ENCODE measurements at places on chromosomes 13 and 19.

DNA sequence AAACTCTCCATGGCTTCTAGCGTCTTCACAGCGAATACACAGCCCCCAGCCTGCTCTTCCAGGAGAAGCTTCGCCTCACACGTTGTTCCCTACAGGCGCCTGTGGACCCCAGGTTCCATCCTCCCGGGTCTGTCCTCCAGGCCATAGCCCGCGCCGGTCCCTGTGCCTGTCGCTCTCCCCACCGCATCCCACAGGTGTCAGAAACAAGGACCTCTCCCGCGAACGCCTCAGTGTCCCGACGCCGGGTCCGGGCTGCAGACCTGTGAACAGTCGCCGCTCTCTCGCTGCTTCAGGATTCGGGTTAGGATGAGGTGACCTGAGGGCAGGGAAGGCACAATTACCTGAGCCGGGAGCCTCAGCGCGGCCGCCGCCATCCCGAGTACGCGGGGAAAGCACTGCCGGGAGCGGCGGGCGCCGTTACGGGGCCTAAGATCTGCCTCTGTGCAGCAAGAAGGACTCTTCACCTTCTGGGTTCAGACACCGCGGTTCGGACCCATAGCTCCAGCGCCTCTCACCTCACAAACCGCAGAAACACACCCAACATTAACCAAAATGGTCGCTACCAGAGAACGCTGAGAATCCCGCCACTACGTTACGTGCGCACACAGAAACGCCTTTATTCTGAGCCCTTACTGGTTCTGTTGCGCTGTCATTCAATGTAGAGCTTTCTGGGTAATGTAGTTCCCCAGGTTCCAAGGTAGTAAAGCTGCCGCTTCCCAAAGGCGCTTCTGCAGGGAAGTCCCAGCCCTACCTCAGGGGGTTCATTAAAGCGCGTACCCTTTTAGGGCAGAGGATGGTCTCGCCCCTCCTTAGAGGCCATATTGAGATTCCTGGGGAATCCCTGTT, at the start of gene ZNF418:
TSS of gene ZNF418 (minus strand) at position 583 of the 846 bp plus-strand sequence. CDS start 1,580 bp downstream, outside the sequence.
- peak; percentile 14 for DNase-seq

DNA sequence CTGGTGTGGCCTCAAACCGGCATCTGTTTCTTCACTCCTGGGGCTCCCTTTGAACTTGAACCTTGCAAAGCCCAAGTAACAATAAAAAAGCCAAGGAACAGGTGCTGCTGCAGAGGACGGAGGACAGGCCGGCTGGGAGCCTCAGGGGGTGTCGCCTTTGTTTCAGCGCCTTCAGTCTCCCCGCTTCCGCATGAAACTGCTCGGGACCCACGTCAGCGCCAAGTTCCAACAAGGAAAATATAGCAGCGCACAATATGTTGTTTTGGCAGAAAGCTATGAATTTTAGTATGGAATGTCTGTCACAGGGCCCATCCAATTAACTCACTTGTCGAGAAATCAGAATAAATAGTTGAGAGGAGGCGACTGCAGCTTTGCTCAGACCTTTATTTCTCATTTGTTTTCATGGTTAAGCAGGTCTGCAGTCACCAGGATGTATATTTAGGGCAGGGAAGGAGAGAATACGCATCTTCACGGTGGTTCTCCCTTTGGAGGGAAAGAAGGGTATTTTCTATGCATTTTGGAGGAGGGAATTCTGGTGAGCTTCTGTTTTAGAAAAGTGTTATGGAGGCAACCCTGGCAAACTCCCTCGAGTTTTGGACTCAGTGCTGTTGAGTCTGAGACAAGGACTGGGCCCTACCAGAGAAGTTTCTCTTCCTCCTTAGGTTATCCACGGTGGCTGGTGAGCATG, 34.3 kb upstream of the MEDAG start:
- no peak for DNase-seq

- DNase-seq, result no peak
Measured at GRCh38 chr19:11225172-11225571, 14.2 kb upstream of the ANGPTL8 start.

GRCh38 chr13:27933118-27933517, 13.3 kb downstream of the PDX1 start:
- DNase-seq, result no peak

GRCh38 chr19:46049597-46049996, 8.8 kb upstream of the IGFL4 start:
- no peak for DNase-seq

DNA sequence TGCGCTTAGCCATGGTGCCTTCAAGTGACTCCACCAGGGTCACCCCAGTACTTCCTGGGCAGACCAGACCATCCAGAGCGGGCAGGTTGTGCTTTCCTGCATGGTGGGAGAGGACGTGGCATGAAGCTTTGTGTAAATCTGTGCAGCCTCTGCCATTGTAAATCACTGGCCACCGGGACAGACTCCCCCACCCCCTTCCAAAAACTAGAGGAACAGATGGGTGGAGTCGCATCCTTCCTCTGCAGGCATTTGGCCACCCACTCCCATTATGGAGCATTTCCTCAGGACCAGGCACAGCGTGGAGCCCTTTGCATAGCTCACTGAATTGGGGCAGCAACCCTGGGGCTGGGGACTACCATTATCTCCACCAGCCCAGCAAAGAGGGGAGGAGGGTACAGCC, 8.2 kb downstream of the BCKDHA start:
- DNase-seq, result no peak

DNA sequence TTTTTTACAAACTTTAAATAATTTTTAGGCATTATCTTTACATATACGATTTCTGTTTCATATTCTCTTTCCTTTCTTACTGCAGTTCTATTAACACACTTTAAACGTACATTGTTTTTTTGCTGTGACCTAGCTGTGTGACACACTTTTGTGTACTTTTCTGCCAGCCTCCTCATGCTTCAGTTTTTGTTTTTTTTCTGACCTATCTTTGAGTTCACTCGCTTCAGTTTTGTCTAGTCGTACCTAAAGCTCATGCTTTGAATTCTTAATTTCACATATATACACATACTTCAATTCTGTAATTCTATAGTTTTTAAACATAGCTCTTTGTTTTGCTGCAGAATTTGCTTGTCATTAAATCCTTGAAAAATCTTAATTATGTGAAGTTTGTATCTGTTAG, 150.4 kb downstream of the PDS5B start:
- no peak for DNase-seq

GRCh38 chr19:3576696-3577443, 4.1 kb downstream of the HMG20B start:
- no peak for DNase-seq

DNA sequence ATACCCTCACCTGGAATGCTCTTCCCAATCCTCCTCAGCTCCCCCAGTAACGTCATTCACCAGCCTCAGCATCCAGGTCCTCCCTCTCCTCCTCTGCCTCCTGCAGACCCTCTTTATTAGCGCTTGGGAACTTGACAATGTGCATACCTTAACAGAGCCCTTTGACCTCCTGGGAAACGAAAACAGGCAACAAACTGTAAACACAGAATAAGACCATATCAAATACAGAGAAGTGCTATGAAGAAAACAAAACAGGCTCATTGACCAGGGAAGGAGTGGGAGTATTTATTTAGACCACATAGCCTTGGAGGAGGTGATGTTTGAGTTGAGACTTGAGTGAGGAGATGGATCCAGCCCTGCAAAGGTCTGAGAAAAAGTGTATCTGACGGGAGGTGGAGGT, 107.9 kb upstream of the SLC7A1 start:
- no peak for DNase-seq

- no peak for DNase-seq
Measured at GRCh38 chr19:7907122-7907521, 3.4 kb downstream of the MAP2K7 start.

DNA sequence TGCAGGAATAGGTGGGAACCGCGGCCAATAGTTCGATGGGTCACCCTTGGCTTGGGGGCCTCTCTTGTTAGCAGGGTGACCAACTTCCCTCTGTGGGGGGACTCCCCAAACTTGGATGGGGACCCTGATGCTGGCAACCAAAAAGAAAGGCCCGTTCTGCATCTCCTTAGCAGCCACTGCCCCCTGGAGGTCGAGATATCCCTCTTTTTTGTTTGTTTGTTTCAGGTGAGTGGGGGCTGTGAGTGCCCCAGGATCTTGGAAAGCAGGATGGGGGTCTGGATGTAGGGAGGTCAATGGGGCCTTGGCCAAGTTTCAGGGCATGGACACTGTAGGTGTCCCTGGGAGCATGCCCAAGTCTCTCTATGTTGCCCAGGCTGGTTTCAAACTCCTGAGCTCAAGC, 7.7 kb upstream of the CRTC1 start:
- DNase-seq, result no peak

DNA sequence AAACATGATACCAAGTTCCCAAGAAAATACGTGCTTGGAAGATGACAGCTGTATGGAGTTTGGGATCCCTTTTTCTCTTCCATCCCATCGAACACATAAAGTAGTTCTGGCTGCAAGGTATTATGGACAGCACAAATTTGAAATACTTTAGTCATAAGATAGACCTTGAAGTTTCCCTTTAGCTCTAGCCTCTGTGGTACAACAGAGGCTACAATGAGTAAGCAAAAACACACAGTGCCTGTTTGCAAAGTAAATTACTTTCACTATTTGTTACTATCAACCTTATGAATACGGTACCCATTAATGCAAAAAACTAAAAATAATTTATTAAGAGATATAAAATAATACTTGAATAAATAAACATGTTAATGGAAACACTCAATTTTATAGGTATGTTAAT, 21.0 kb upstream of the LRCH1 start:
- no peak for DNase-seq

DNA sequence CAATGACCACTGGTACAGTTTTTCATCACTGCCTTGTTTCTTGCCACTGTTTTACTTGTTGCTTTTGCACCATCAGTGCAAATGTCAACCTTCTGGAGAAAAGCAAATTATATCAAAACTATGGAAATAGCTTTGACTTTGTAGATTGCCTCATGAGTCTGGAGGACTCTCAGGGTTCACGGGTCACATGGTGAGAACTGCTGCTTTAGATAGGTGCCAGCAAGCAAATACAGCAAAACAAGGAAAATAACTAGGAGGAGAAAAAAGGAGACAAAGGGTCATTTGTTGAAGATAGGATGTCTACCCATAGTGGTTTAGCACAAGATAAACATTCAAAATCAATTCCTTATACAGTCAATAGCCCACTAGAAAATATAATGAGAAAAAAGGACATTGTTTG, 33.1 kb downstream of the POLR1D start:
- no peak for DNase-seq

Measured in stimulated activated CD8-positive, alpha-beta memory T cell treated with anti-CD3 and anti-CD28 coated beads, Interleukin-4, amount 100 ng/mL, for 24 hours (primary cell).